ENCODE measurements at places on chromosomes 2 and 18. TPM values are rescaled to one million over a fixed set of nuclear protein-coding genes. Genes with fewer than 3 reads are reported as not detected.

- no peak for DNase-seq
- H3K4me3 ChIP-seq = no peak overlapping the region
- H3K4me1 ChIP-seq = peaks cover 5% of the 10 kb centered on the region
- no peak overlapping the region for H3K27ac ChIP-seq
- H3K27me3 ChIP-seq = peaks cover 8% of the 10 kb centered on the region
Observed at GRCh38 chr2:33498291-33498956, 22.0 kb downstream of the RASGRP3 start.

GRCh38 chr2:45901468-45902032 is 250.1 kb downstream of the PRKCE start:
- no peak for DNase-seq
- H3K4me1 ChIP-seq = peaks cover 2% of the 10 kb centered on the region
- H3K27ac ChIP-seq = no peak overlapping the region
- H3K36me3 ChIP-seq = peaks cover 2% of the 10 kb centered on the region
- H3K27me3 ChIP-seq = no peaks in the 10 kb centered on the region
- H3K4me3 ChIP-seq = no peak overlapping the region

C2orf78 gene
- not detected for total RNA-seq

GRCh38 chr18:21194871-21195771 is 46.9 kb upstream of the GREB1L start:
- no peaks in the 10 kb centered on the region for H3K36me3 ChIP-seq
- H3K27ac ChIP-seq = no peak overlapping the region
- H3K27me3 ChIP-seq = peaks cover 47% of the 10 kb centered on the region
- no peaks in the 10 kb centered on the region for H3K4me1 ChIP-seq

MAP3K19 gene
- not detected for total RNA-seq

GRCh38 chr2:185372188-185372587 is 366.4 kb upstream of the FSIP2 start:
- no peak overlapping the region for H3K4me3 ChIP-seq
- H3K27me3 ChIP-seq = no peaks in the 10 kb centered on the region
- no peak for DNase-seq
- H3K27ac ChIP-seq = no peak overlapping the region
